ENCODE measurements at places on chromosomes 1 and 21.

GRCh38 chr1:46769028-46769740 lies 29.7 kb upstream of the CYP4B1 start:
- no peak for DNase-seq

GRCh38 chr21:28445141-28445830 lies 547.4 kb downstream of the LTN1 start:
- DNase-seq: no peak

DNA sequence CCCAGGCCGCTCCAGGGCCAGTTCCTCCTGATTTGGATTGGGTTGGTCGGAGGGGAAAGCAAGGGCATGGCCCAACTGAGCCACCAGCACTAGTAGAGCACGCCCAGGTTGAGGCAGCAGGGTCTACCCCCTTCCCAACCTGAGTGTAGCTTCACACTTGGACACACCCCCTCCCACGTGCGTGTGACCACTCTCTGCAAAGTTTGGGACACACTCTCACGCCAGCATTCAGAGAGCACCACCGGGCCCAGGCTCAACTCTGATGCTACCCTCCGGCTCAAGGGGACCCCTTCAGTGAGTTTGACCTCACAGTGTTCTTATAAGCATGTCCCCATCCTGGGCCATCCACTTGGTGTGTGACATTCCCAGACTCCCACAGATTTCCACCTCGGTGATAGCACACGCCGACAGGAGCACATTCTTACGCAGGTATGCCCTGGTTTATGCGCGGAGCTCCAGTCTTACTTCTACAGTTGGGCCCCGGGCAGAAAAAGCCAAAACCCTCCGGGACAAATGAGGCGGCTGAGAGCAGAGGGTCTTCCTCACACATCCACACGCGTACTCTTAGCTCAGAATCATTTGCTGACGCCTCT lies 3.0 kb upstream of the DMRTA2 start:
- no peak for DNase-seq

GRCh38 chr1:198352975-198353695 lies 187.3 kb downstream of the ATP6V1G3 start:
- DNase-seq: no peak

DNA sequence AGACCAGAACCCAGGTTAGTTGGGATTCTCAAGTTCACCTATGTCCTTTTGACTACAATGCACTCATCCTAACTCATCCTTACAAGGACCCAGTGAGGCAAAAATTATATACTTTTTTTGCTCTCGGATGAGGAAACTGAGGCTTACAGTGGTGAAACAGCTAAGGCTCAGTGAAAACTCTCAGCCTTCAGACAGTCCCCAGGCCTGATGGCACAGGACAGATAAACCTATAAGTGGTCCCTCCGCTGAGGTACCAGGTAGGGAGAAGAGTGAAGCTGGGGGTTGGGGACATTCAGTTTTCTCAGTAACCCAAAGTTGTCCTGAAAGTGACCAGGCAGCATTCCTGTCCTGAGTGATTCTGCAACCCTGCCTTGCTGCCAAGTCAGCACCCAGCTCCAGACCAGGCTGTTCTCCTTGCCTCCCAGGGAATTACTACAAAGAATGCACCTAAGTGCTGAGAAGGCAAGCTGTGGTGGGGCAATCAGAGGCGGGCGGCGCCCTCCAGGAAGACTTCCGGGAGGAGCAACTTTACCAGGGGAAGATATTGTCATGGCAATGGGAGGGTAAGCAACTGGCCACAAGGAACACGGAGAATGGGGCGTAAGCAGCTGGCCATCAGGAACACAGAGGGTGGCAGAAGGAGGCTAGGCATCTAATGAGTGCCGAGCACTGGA lies 4.6 kb downstream of the TENT5B start:
- DNase-seq: no peak

DNA sequence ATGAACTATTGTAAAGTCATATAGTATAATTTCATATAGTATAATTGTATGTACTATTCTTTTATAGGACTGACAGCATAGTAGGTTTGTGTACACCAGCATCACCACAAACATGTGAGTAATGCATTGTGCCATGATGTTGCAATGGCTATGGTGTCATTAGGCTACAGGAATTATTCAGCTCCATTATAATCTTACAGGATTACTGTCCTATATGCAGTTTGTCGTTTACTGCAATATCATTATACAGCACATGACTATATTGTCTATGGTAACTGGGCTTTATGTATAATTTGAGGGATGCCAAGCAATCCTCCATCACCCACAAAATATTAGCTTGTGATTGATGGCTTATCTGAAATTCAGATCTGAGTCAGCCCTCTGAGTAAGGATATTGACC lies 54.2 kb upstream of the PBX1 start:
- DNase-seq: no peak

- DNase-seq: no peak
Measured at GRCh38 chr1:228236744-228237143, 28.9 kb downstream of the OBSCN start.

GRCh38 chr1:224528900-224529299 lies 87.2 kb upstream of the CNIH3 start:
- no peak for DNase-seq

DNA sequence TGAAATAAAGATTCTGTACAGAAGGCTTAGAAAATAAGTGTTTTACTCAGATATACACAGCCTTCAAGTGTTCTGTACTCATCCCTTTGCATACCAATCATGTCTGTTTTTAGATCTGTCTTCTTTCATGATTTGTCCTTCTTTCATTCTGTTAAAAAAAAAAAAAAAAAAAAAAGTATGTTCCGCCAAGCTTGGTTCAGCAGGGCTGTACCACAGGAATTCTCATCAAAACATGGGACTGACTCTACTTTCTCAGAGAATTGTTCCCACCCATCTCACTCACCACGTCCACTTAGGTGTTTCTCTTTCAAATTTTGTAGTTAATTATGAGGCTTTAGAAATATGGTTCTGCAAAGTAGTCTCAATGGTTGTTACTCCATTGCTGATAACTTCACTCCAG lies 119.0 kb downstream of the AK5 start:
- DNase-seq: no peak

- DNase-seq: no peak
Measured at GRCh38 chr1:197844651-197845050, 57.8 kb upstream of the C1orf53 start.

DNA sequence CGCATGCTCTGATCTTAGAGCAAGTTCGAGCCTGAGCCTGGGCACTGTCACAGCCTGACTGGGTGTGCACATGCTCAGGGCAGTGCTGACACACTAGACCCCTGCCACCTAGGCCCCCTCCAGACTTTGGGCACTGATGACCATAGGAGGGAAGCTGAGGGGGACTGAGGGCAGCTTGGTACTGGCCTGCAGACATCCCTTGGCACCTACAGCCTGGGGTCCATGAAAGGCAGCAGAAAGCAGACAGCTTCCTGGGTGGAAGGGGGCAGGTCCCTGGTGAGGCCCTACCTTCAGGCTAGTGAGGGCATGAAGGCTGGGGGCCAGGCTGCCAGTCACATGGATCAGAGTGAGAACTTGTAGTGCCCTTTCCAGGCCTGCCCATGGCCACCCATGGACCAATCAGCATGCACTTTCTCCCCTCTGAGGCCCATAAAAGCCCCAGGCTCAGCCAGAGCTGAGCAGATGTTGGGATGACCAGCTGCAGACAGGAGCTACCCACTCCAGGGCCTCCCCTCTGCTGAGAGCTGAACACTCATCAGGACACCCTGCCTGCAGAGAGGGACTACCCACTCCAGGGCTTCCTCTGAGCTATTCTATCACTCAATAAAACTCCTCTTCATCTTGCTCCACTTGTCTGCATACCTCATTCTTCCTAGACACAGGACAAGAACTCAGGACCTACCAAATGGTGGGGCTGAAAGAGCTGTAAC lies 680.8 kb downstream of the MATN1 start:
- DNase-seq: no peak

DNA sequence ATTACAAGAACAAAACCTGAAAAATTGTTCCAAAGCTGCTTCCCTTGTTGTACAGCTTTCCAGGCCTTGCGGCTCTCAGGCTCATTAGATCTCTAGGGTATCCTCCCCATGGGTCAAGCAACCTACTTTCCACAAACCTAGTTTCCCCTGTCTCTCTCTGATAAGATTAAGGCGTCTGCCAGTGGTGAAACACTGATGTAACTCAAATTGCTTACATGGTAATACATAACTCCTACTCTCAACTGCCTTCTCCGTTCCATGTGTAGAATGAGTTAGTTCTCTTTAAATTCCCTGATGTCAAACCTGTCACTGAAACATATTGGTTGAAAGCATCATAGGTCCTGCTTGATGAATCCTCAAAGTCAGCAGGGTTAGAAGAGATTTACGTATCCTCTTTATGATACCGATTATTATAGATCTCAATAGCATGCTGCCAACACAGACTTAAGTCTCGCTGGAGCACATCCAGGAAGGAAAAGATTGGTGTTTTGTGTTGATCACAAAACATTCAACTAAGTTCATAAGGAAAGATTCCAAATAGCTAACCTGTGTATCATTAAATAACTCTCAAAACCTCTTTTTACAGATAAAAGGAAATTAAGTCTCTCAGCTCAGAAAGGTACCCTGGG lies 10.6 kb downstream of the PPP1R15B start:
- DNase-seq: no peak

DNA sequence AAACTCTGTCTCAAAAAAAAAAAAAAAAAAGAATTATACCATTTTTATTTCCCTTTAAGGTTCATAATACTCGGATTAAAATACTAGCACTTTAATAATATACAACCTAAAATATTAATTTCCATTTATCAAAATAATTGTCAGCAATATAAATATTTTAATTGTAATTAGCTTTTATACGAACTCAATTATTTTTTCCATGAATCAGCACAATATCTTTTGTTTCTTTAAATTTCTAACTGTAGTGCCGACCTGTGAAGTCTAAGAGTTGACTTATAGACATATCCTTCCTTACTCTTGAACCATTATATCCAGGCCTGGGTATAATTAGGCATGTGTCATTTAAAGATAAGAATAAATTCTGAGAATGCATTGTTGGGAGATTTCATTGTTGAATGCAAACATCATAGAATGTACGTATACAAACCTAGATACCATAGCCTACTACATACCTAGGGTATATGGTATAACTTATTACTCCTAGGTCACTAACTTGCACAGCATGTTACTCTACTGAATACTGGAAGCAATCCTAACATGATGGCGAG lies 996.7 kb upstream of the TMPRSS15 start:
- DNase-seq: no peak

DNA sequence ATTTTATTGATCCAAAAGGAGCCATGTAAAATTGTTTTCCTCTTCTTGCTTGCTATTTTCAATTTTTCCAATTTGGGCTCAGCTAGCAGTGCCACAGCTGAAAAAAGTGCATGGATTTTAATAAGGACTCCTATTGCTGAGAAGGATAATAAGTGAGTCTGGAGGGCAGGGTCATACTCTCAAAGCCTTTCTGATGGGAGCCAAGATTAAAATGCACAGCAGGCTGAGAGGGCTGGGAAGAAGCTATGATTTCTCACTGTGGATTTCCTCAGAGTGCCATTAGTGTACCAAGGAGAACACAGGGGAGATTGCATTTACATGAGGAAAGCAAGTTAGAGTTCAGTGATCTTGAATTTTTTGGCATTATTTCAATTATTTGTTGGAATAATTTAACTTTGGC lies 261.3 kb downstream of the ST6GALNAC3 start:
- no peak for DNase-seq

GRCh38 chr1:32759997-32760623 lies 57.0 kb downstream of the YARS1 start:
- no peak for DNase-seq
